ENCODE measurements at places on chromosomes 16 and 17.
A peak's percentile ranks its signal among the peaks of the same experiment; 100 is the strongest.

DNA sequence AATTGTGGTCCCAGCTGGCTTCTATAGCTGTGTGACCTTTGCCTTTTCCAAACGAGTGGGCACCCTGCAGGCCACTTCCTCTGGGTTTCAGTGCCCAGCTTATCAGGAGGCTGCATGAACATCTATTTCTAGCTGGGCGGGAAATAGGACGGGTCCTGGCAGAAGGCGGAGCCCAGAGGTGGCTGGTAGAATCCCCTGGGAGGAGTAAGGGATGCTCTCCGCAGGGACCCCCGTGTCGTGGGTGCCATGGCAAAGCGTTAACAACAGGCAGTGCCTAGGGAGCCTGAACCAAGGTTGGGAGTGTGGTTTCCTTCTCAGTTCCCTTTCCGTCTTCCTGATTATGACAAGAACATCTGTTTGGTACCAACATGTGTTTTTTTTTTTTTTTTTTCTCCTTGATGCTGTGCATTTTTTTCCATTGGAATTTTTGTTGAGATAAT, 58.2 kb downstream of the PLCG2 start:
- DNase-seq, result no peak

DNA sequence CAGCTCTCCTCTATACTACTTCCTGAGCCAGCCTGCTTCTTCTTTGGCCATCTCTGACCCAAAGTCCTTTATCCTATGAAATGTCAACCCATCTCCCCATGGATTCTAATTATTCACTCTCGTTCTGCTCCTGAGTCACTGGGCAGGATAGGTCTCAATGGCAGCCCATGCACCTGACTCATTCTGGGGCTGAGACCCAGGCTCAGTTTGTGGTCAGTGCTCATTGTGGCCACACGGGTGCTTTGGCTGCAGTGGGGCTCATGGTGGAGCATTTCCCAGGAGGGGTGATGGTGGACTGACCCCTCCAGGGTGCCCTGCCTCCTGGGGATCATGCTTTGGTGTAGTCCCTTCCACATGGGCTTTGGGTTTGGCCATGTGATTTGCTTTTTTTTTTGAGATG, 154.8 kb upstream of the WSCD1 start:
- no peak for DNase-seq

GRCh38 chr16:14003074-14003570, 68.0 kb upstream of the MRTFB start:
- peak; percentile 53 for DNase-seq

DNA sequence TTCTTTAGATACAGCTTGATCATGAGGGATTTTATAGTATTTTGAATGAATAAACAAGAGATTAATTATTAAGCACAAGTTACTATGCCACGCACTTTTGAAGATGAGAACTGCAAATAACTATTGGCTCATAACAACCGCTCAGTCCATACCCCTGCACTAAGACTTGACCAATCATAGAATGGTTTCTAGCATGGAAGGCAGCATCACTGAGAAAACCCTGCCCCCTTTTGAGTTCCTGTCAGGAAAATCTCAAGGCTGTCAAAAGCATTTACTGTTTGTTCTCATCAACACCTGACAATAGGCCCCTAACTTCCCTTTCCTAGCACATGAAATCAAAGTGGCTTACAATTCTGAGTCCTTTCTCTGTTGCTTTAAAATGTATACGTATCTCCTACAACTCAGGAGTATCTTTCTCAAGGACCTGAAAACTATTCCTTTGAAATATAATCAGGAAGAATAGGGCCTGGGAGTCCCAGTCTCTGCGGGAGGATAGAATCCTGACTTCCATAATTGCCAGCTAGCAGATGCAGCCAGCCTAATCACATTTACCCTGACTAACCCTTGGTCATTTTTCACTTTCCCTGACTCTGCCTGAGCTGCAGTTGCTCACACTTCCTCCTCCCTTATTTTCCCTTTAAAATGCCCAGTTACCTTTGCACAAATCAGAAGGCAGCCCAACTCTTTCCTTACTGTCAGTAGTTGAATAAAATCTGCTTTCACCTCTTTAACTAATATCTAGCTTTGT, 9.1 kb upstream of the MMD start:
- no peak for DNase-seq

DNA sequence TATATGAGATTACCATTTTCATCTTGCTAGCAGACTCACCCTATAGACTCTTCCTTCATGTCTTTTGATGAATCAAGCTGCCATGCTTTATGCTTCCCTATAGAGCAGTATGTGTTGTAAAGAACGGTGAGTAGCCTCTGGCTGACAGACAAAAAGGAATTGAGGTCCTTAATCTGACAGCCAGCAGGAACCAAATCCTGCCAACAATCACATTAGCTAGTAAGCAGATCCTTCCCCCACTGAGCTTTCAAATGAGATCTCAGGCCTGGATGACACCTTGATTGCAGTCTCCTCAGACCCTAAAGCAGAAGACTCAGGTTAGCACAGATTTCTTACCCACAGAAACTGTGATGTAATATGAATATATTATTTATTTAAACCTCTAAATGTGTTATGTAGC, 577.0 kb downstream of the CDH11 start:
- no peak for DNase-seq

DNA sequence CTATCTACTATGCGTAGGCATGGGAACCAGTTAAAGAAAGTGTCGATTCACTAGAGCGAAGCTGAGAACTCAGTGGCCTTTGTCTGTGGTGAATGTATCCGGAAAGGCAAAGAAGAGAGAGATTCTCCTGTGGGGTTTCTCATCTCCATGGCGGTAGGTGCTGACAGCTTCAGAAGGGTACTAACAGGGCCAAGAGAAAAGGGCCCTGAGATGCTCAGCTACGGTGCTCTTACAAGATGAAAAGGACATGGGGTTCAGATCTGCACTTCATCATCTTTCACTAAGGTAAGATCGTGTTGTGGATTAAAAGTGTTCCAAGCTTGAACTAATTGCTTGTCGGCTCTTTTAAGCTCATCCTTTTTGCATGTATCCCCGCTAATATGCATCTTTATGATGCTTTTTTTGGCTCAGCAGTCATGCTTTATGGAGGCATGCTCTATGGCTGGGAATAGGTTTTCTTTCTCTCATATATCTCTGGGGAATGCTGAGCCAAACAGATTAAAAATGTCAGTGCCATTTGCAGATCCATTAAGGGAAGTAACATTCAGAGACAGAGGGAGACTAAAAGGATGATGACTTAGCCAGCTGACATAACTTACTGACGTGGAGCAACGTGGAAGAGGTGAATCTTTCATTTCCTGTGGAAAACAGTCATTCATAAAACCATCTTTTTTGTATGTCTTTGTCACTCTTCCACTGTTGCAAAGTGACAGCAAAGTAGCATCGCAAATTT, 29.9 kb downstream of the KCNJ16 start:
- no peak for DNase-seq

GRCh38 chr16:87684106-87684677, 81.6 kb downstream of the KLHDC4 start:
- no peak for DNase-seq

- DNase-seq, result no peak
Observed at GRCh38 chr17:63358111-63358839, 87.8 kb downstream of the CYB561 start.

DNA sequence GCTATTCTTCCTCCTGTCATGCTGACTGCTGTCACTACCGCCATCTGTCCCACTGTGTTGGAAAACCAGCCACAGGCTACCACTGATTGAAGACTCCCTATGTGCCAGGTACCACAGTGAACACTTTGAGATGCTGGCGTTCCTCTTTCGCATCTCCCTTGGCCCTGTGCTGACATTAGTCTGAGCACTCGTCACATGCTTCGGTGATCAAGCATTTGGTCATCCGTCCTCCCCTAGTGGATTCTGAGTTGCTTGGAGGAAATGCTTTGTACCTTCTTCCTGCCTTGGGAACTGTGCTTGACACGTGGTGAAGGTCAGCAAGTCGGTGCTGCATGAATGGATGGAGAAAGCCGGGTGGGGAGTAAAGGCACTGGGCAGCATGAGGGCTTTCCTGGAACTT, 260.1 kb downstream of the SNX29 start:
- peak; percentile 17 for DNase-seq

DNA sequence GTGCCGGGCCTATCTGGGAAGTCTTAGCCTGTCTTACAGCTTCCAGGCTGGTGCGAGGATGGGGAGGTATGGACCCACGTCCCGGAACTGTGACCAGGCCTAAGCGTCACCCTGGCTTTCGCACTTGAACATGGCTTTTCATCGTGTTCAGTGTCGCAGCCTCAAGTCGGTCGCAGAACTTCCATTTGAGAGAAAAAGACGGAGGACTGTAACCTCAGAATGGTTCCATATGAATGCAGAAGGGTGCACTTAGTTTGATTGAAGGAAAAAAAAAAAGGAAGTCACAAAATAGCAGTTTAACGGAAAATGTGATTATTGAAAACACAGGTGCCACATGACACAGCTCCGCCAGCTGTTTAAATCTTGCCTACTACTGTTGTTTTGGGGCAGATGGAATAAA, 30.2 kb upstream of the JPT2 start:
- no peak for DNase-seq

DNA sequence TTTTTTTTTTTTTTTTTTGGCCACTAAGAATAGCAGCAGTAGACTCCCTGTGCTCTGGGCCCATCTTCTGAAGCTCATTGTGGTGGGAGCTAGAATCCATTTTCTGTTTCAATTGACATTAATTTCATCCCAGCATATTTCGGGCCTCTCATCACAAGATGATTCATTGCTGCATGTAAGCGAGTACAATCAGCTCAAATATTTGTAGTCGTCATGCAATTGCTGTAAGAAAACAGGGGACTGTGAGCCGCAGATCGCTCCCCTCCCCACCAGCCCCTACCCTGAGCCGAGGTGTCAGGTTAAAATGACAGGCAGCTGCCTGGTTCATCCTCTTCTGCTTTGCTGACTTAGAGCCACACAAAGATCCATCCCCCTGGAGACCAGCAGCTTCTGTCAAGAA, 358.8 kb upstream of the CDH5 start:
- peak; percentile 13 for DNase-seq

- DNase-seq, result no peak
Observed at GRCh38 chr16:46736695-46737094, 11.4 kb downstream of the MYLK3 start.

DNA sequence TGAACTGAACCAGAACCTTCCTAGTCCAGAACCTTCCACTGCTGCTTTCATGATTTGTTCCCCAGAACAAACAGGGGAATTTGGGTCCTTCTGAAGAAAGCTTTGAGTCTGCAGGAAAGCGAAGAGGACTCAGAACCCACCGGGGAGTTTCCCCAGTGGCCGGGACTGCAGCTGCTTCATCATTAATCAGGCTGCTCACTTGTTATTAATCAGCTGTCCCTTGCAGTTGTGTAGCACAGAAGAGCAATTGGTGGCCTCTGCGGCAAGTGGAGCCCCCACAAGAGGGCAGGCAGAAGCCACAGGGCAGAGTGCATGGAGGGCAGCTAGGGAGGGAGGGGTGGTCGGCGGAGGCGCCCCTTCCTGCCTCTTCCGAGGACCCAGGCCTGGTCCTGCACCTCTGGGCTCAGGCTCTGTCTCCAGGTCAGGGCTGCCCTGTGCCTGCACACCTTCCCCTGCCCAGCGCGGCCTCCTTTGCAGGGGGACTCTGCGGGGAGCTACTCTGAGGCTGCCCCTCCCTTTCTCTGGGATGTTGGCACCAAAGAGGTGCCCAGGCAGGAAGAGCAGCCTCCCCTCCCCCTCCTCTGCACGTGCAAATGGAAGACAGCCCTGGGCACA, 6.9 kb downstream of the CCL17 start:
- DNase-seq, result no peak

- peak; percentile 42 for DNase-seq
Observed at GRCh38 chr17:81890447-81891302, 711 bp downstream of the ALYREF start.

DNA sequence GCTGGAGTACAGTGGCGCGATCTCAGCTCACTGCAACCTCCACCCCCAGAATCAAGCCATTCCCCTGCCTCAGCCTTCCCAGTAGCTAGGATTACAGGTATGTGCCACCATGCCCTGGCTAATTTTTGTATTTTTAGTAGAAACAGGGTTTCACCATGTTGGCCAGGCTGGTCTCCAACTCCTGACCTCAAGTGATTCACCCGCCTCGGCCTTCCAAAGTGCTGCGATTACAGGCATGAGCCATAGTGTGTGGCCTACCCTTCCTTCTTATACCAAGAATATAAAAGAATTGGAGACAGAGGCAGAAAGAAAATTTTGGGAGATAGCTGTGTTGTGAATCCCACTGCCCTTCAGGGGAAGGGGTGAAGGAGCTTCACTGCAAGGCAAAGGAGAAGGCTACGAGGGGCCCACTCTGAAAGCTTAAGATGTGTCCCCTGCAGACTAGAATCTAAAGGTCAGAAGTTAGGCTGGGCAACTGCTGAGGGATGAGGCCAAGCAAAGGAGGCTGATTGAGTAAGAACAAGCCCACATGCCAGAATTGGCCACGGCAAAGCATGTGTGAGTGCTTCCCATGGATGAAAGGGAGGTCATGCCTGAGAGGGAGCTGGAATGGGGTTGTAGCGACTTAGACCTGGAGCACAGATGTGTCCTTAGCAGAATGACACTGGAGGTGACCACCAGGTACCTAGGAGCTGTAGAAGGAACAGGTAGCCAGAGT, 8.4 kb upstream of the CRYBA1 start:
- DNase-seq, result no peak

DNA sequence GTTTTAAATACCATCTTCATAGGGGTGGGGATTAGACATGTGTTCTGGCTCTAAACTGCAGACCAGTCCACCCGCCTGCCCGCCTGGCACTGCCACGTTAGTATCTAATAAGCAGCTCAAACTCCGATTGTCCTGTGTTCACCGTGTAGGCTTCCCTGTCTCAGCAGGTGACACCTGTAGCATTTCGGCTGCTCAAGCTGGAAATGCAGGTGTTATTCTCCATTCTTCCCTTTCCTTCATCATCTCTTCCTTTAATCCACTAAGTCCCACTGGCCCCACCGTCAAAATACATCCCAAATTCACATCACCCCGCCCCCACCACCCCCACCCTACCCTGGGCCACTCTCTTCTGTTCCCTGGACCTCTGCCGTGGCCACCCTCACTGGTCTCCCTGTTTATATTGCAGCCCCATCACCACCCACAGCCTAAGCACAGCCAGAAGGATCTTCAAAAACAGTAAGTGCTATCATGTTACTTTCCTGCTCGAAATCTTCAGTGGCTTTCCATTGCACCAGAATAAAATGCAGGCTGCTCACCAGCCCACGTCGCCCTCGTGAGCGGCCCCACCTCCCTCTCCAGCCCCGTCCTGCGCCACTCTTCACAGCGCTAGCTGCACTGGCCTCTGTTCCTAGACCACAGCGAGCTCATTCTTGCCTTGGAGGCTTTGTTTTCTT, 65.1 kb downstream of the RTN4RL1 start:
- peak; percentile 36 for DNase-seq

GRCh38 chr17:72512649-72513556, 392.1 kb downstream of the SOX9 start:
- no peak for DNase-seq

DNA sequence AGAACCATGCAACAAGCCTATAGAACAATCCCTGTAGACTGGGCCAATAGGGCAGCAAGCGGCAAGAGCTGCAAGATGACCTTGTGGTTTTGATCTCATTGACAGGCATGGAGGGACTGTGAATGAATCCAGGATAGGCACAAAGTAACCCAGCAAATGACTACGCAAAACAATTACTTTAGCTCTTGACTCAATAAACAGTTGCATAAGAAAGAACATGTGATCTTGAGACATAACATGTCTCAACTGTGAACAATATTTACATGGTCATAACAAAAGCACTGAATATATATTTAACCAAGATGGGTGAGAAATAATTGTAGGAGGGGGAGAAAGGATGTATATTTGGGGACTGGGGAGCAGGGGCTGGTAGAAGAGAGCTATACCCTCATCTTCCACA, 313.7 kb upstream of the CDH5 start:
- no peak for DNase-seq

- no peak for DNase-seq
Observed at GRCh38 chr17:44065668-44066203, 735 bp downstream of the LSM12 start.

- DNase-seq, result no peak
Observed at GRCh38 chr17:44971776-44972483, 3.8 kb upstream of the C1QL1 start.
